ENCODE measurements at places on chromosomes 6 and 20. TPM values are rescaled to one million over a fixed set of nuclear protein-coding genes. Genes with fewer than 3 reads are reported as not detected.

DNA sequence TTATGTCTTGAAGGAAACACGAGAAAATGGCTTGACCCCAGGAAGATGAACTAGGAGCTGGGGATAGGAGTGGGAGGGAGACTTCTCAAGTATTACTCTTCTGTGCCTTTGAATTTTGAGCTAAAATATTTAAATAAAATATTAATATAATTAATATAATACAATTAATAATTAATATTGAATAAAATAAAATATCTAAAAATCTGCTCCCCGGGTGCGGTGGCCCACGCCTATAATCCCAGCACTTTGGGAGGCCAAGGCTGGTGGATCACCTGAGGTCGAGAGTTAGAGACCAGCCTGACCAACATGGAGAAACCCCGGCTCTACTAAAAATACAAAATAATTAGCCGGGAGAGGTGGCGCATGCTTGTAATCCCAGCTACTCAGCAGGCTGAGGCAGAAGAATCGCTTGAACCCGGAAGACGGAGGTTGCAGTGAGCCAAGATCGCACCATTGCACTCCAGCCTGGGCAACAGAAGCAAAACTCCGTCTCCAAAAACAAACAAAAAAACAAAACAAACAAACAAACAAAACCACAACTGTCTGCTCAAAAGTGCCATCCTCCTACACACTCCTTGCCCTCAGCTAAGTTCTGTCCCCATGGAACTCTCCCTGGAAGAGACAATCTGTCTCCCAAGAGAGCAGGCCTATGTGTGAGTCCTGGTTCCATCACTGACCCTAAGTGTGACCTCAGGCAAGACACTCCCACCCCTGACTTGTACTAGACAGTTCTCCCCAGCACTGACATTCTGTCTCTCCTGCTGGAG lies 13.7 kb upstream of the TRIB3 start:
- DNase-seq: no peak

GRCh38 chr6:8944548-8944947 lies 509.2 kb upstream of the SLC35B3 start:
- DNase-seq: no peak

DNA sequence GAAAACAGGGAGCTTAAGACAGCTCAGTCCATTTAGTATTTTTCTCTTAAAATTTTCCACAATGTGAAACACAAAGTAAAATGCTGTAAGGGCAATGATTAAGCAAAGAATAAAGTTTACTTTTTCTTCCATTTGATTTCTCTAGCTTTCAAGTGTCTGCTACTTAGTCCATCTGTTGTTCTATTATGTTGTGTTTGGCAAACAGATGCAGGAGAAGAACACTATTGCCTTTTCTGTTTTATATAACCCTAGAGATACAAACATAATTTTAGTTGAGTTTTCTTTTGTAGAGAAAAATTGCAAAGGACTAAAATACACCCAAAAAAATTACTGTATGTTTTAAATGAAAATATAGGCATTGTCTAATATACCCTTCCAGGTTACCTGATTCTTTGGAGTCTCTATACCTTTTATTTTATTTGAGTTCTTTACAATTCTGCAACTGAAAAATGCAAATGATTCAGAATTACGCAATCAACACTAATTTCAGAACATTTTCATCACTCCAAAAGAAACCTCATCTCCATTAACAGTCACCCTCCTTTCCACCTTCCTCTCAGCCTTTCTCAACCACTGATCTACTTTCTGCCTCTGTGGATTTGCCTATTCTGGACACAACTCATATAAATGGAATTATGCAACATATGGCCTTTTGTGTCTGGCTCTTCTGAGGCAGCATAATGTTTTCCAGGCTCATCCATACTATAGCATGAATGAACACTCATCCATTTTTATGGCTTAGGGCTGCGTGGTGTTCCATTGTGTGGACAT lies 96.9 kb downstream of the MKKS start:
- DNase-seq: no peak

- no peak for DNase-seq
Observed at GRCh38 chr6:48563433-48563832, 452.4 kb upstream of the PTCHD4 start.

DNA sequence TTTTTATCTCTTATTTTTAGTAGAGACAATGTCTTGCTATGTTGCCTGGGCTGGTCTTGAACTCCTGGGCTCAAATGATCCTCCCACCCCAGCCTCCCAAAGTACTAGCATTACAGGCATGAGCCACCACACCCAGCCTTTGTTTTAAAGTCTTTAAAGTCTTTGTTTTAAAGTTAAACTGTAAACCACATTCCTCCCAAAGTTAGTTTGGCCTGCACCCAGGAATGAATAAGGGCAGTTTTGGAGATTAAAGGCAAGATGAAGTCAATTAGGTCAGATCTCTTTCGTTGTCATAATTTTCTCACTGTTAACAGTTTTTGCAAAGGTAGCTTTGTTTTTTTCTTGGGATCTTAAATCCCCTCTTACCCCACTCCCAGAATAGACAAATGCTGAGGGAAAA lies 63.8 kb downstream of the UBR2 start:
- DNase-seq: no peak

- DNase-seq: no peak
Observed at GRCh38 chr20:59325142-59325523, 24.7 kb downstream of the EDN3 start.

- peak; percentile 90 for DNase-seq
Observed at GRCh38 chr20:21315138-21315537, 12.0 kb downstream of the XRN2 start.

GRCh38 chr6:4894049-4894448 lies 109.8 kb downstream of the RPP40 start:
- DNase-seq: no peak

DNA sequence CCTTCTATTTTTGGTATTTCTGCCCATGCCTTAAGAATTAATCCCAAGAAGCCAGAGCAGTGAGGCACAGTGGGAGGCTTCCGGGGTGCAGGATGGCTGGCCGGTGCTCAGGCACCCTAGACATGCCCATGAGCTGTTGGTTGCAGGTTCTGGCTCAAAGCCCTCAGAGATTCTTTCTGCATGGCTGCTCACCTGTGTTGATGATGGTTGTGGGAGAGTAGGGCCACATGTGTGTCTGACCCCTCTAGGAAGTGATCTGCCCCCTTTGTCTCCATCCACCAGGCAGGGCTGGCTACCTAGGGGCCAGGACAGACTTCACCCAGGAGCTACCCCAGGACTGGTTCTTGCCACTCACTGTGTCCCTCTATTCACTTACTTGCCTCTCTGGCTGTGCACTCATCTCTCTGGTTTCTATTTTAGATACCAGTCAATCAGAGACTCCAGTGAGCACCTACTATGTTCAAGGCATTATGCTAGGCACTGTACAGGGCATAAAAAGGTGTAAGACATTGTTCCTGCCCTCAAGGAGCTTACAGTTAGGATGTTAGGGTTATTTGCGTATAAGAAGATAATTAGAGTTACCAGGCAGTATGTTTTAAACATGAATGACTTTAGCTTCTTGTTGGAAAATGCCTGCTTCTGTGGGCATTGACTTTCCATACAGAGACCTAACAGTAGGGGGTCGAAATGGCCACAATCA lies 16.8 kb downstream of the CD83 start:
- DNase-seq: no peak

GRCh38 chr6:104118274-104118673 lies 741.4 kb downstream of the HACE1 start:
- DNase-seq: no peak

DNA sequence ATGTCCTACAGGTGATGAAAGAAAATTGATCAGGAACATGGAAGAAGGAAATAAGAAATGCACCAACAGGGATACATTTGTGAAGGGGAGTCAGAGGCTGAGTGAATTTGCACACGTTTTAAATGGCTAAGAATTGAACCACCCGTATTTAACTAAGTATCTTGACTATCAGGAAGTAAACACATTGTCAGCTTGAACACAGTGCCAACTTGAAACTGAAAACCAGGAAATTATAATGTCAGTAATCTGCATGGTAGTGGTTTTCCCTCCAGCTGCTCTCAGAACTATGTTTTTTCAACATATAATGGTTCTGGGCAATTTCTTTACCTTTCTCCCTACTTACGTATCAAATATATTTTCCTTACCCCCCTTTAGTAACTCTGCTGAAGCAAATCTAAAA lies 366.5 kb upstream of the POU3F2 start:
- no peak for DNase-seq

The ADAM33 gene
- total RNA-seq: 3.6 TPM

The GNAS-AS1 gene
- total RNA-seq: 1.1 TPM

The DDR1 gene
- total RNA-seq: 16.6 TPM

The DCDC2 gene
- not detected for total RNA-seq

The TCF15 gene
- not detected for total RNA-seq

Measured in RPMI7951 (cell line).